ENCODE measurements at places on chromosomes 2 and 18. TPM values are rescaled to one million over a fixed set of nuclear protein-coding genes. Genes with fewer than 3 reads are reported as not detected.

Gene GMCL1
- 4.3 TPM for total RNA-seq

Gene CD207
- total RNA-seq, result 0.37 TPM

Gene CERKL
- total RNA-seq, result not detected

Gene RND3
- 22.1 TPM for total RNA-seq

Gene CRACDL
- total RNA-seq, result 4.6 TPM

Gene SMAD7
- 15.4 TPM for total RNA-seq

All from heart right ventricle (tissue), 16 donors.